ENCODE measurements at places on chromosomes 3 and 15.

DNA sequence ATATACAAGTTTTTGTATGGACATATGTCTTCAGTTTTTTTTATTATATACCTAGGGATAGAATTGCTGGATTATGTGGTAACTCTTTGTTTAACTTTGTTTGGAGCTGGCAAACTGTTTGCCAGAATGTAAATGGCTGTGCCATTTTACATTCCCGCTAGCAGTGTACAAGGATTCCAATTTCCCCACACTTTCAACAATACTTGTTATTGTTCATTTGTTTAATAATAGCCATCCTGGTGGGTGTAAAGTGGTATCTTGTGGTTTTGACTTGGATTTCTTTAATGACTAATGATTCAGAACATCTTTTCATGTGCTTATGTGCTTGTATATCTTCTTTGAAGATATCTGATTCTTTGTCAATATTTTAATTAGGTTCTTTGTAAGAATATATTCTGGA lies 64.4 kb downstream of the ZNF609 start:
- DNase-seq = no peak

DNA sequence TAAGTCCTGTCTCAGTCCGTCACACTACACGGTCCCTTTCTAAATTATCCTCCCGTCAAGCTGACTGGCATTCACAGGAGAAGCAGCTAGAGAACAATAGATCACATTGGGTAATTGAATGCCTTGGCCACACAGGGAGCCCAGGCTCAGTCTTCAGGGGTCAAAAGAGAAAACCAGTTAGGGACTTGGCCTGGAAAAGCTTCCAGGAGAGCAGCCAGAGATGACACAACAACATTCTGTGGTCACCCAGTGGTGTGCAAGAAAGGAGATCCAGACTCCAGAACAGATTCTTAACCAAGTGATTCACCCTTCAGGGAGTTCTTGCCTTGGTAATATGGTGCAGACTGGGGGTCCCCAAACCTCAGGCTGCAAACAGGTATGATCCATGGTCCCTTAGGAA lies 15.9 kb downstream of the ARHGAP31 start:
- no peak for DNase-seq

DNA sequence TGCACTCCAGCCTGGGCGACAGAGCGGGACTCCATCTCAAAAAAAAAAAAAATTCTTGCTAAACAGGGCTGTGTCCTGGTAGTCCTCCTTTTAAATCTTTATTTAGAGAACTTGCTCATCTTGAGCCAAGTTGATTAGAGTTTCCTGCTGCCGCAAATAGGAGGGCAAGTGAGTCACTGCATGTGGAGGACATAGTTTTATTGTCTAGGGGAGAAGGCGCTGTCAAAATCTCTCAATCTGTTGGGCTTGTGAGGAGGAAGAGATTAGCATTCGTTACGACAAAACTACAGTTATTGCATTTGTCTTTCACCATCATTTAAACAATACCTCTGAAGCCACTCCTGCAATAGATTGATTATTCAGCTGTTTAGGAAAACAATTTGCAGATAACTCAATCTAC lies 11.5 kb downstream of the MUC4 start:
- DNase-seq = no peak

DNA sequence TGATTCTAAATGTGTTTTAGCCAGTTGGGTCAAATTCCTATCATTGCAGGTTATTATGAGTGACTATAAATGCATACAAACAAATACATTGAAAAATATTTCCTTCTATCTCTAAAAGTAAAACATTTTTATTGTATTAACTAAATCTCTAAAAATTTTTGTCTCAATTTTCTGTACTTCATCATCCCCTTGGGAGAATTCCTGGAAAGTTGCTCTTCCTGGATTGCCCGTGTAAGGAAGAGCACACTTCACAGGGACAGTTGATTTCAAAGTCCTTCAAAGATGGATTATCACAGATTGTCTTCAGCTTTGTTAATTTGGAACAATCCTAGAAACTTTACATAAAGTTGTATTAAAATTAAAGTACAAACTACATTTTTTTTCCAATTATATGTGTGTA lies 595.6 kb downstream of the ROBO1 start:
- DNase-seq = no peak

DNA sequence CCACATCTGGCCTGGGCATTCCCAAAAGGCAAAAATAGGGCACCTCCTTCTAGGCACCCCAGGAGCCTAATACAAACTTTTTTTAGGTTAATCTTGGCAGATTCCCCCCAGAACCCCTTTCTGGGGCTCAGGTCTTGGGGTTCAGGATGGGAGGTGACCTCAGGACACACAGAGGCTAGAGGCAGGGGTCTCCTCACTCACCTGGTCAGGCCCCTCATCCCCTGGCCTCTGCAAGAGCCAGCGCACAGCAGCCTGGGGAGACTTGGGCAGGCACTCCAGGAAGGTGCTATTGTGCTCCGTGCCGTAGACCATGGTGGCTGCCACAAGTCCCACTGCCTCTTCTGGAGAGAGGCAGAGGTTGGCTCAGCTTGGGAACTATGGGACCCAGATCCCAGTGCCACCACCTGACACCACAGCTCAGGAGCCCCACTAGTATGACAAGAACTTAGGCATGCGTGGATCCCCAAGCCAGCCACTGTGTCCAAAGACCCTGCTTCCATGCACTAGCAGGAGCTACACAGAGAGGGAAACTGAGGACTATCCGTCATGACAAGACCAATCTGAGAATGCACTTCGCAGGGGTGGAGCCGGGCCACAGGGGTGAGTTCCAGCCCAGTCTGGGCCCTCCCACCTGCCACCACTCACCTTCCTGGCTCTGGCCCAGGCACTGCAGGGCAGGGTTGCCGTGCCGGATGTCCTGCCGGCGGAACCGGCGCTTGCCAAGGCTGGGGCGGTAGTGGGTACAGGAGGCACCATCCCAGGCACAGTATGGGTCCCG lies 7.4 kb downstream of the SEMA3G start:
- DNase-seq = no peak
